ENCODE measurements at places on chromosomes 1 and 21.

DNA sequence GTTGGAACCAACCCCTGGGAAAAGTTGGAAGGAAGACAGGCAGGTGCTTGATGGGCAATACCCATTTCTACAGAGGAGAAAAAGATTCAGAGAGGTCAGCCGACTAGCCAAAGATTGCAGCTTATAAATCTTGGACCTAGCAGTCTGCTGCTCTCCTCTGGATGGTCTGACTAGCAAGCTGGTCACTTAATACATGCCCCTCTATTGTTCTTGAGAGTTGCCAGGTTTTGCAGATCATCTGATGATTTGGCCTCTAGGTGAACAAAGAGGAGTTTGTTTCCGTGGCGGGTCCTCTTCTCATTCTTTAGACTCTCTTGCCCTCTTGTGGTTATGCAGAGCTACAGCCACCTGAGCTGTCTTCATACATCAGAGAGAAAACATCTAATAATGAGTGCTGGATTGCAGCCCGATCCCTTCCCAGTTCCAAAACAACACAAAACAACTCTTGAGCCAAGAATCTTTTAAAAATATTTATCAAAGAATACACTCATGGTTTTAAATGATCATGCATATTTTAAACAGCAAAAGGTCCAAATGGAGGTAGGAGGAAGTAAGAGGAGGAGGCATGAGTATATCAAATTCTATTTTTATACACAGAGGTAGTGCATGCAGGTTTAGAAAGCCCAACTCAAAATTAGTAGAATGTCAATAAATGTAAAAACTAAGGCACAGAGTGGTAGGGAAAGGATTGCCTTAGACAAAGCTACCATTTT is 115.7 kb downstream of the SLC30A10 start:
- no peak overlapping the region for H3K27ac ChIP-seq
- H3K36me3 ChIP-seq: no peaks in the 10 kb centered on the region
- DNase-seq: no peak
- H3K27me3 ChIP-seq: peaks cover 23% of the 10 kb centered on the region
- no peaks in the 10 kb centered on the region for H3K4me1 ChIP-seq
- no peak overlapping the region for H3K4me3 ChIP-seq

DNA sequence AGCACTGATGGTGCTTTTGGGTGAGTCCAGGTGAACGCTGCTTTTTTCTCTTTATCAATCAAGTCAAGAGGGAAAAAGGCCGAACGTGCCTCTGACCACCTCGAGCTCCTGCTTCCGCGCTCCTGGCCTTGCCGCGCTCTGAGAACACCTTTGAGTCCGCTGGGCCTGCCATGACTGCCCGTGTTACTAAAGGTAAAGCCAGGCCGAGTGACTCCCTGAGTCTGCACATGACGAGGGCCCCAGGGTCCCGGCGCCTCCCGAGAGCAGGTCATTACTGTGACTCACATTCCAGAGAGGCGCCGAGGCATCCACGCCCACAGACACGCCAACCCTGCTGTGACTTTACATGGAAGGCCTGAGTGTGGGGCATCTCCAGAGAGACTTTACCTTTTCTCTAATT is 11.1 kb downstream of the POFUT2 start:
- DNase-seq: peak; percentile 58
- no peak overlapping the region for H3K4me3 ChIP-seq

- peak overlapping the region; percentile 38 for H3K27ac ChIP-seq
- H3K4me3 ChIP-seq: peak overlapping the region; percentile 23
- no peaks in the 10 kb centered on the region for H3K36me3 ChIP-seq
- peaks cover 3% of the 10 kb centered on the region for H3K27me3 ChIP-seq
Measured at GRCh38 chr1:41626146-41626545, 141.7 kb upstream of the EDN2 start.

DNA sequence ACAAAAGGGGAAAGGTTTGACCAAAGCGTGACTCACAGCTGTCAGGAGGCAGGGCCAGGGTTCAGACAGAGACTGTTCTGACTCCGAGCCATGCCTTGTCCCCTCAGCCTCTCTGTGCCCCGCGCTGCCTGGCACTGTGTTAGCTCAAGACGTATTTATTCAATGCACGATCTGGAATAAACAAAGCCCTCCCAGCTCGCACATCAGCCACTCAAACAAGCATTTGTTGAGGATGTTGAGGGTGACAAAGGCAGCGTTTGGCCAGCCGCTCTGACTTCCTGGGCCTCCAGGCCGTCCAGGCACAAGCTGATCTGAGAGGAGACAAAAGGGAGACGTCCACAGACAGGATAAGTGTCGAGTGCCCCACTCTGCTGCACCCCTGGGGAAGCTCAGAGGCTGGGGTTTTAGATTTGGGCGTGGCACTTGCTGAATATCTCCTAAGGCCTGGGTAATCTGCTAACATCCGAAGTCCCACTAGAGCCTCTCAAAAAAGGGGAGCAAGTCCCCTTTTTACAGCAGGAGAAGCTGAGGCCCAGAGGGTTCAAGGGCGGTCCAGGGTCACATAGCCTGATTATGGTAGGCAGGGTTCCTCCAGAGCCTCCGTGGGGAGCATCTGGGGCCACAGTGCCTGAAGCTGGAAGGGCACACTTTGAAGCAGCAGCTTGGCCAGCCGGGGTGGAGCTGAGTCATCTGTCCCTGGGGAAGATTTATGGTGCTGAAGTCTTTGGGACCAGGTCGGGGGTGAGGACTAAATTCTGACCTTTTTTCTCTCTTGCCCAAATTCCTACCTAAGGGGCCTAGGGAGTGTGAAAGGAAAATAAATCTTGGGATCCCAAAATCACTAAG is 95.9 kb downstream of the SPSB1 start:
- H3K36me3 ChIP-seq: no peaks in the 10 kb centered on the region
- peaks cover 26% of the 10 kb centered on the region for H3K27me3 ChIP-seq
- H3K4me3 ChIP-seq: no peak overlapping the region

GRCh38 chr1:118649369-118650106 is 338.6 kb downstream of the TBX15 start:
- no peak overlapping the region for H3K27ac ChIP-seq
- DNase-seq: no peak
- H3K4me3 ChIP-seq: no peak overlapping the region
- no peaks in the 10 kb centered on the region for H3K4me1 ChIP-seq
- H3K27me3 ChIP-seq: peaks cover 8% of the 10 kb centered on the region

GRCh38 chr1:161928056-161928455 is 95.6 kb downstream of the OLFML2B start:
- no peak overlapping the region for H3K27ac ChIP-seq
- H3K4me3 ChIP-seq: no peak overlapping the region
- peaks cover 3% of the 10 kb centered on the region for H3K36me3 ChIP-seq
- no peak for DNase-seq
- no peaks in the 10 kb centered on the region for H3K27me3 ChIP-seq

GRCh38 chr1:41404308-41404761 is 43.1 kb downstream of the FOXO6 start:
- H3K27ac ChIP-seq: no peak overlapping the region
- H3K4me1 ChIP-seq: peaks cover 9% of the 10 kb centered on the region
- H3K27me3 ChIP-seq: peaks cover 36% of the 10 kb centered on the region
- no peak overlapping the region for H3K4me3 ChIP-seq
- no peak for DNase-seq
- no peaks in the 10 kb centered on the region for H3K36me3 ChIP-seq

- no peaks in the 10 kb centered on the region for H3K36me3 ChIP-seq
- H3K27ac ChIP-seq: no peak overlapping the region
- no peak overlapping the region for H3K4me3 ChIP-seq
- DNase-seq: no peak
- peaks cover 9% of the 10 kb centered on the region for H3K4me1 ChIP-seq
Measured at GRCh38 chr1:27618341-27619082, 14.6 kb upstream of the AHDC1 start.

DNA sequence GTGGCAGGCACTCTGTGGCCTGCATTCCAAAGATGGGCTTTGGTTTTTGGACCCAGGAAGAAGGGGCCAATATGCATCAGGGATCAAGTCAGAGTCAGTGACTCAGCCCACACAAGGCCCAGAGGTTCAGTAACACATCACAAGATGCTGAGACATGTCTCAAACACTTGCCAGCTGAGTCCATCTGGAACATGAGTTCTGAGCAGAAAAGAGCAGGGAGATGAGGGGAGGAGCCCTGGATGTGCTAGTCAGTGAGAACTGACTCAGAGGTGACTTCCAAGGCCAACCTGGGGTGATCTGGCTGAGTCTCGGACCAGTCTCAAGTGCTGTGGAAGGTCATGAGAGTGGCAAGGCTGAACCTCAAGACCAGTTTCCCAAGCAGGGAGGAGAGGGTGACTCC is 150.1 kb downstream of the CDC7 start:
- peaks cover 8% of the 10 kb centered on the region for H3K4me1 ChIP-seq
- H3K36me3 ChIP-seq: peaks cover 5% of the 10 kb centered on the region
- no peak overlapping the region for H3K27ac ChIP-seq
- H3K4me3 ChIP-seq: no peak overlapping the region

DNA sequence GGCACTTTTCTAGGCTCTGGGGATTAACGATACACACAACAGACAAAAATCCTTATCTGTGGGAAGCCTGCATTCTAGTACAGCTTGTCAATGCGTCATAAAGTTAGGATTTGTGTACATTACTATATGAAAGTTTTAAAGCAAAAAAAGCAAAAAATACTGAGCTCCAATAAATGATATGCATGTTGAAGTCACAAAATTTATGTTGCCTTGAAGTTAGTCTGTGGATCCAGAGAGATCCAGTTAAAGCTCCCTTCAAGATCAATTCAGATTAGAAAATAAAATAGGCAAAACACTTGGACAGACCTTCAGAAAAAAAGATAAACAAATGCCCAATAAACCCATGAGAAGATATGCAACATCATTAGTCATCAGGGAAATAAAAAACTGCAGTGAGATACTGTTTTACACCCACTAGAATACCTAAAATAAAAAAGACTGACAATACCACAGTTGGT is 33.1 kb upstream of the KCNQ4 start:
- no peak overlapping the region for H3K27ac ChIP-seq
- H3K4me1 ChIP-seq: peaks cover 4% of the 10 kb centered on the region
- peaks cover 30% of the 10 kb centered on the region for H3K36me3 ChIP-seq
- no peak overlapping the region for H3K4me3 ChIP-seq

- no peak overlapping the region for H3K4me3 ChIP-seq
- H3K27ac ChIP-seq: peak overlapping the region; percentile 71
- H3K36me3 ChIP-seq: peaks cover 41% of the 10 kb centered on the region
- peaks cover 4% of the 10 kb centered on the region for H3K4me1 ChIP-seq
Measured at GRCh38 chr1:23964790-23965740, 5.4 kb downstream of the PNRC2 start.

GRCh38 chr1:23692308-23692871 is 784 bp downstream of the RPL11 start:
- peaks cover 43% of the 10 kb centered on the region for H3K36me3 ChIP-seq
- peaks cover 41% of the 10 kb centered on the region for H3K4me1 ChIP-seq
- H3K27ac ChIP-seq: peak overlapping the region; percentile 91
- peak overlapping the region; percentile 96 for H3K4me3 ChIP-seq
- H3K27me3 ChIP-seq: no peaks in the 10 kb centered on the region

DNA sequence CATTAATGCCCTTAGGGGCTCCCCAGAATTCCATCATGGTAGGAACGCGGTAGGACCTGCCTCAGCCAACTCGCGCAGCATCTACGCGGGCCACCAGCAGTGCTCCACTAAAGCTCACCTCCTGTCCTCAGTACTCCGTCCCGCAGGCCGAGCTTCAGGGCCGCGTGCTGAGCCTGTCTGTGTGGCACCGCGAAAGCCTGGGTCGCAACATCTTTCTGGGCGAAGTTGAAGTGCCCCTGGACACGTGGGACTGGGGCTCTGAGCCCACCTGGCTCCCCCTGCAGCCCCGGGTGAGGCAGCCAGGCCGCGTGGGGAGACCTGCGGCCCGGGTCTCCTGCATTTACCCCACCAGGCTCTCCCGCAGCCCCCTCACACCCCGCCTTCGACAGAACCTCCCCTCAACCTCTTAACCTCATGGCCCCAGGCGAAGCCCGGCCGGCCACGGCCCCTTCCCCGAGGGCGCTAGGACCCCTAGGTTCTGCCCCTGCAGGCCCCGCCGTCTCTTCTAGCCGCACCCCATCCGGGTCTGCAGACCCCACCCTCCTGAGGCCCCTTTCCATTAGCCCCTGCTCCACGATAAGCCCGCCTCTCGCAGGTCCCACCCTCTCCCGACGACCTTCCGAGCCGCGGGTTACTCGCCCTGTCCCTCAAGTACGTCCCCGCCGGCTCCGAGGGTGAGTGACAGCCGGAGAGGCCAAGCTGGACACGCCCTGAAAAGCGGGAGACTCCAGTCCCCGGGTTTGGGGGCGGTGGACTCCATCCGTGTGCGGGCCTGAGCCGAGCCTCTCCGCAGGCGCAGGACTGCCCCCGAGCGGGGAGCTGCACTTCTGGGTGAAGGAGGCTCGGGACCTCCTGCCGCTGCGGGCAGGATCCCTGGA is 9.1 kb downstream of the SYTL1 start:
- DNase-seq: no peak
- peaks cover 4% of the 10 kb centered on the region for H3K27me3 ChIP-seq
- peaks cover 4% of the 10 kb centered on the region for H3K36me3 ChIP-seq
- H3K4me3 ChIP-seq: peak overlapping the region; percentile 69
- H3K4me1 ChIP-seq: peaks cover 9% of the 10 kb centered on the region

DNA sequence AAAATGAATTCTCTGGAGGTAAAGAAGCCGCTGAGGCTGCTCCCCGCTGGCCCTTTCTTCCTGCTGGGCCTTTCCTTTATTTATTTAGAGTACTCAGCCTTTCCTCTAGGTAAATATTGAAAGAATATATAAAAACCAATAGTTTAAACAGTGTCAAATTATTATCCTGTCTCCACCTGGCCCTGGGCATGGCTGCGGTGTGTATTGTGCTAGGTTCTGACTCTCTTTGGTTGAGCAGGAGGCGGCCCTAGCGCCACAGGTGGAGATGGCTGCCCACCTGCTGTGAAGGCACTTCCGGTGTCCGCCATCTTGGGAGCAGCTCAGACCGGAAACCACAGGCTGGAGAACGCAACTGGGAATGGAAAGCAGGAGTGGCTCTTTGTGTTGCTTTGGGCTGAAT is 29.0 kb upstream of the CLDN14 start:
- DNase-seq: no peak
- H3K27ac ChIP-seq: peak overlapping the region; percentile 9

DNA sequence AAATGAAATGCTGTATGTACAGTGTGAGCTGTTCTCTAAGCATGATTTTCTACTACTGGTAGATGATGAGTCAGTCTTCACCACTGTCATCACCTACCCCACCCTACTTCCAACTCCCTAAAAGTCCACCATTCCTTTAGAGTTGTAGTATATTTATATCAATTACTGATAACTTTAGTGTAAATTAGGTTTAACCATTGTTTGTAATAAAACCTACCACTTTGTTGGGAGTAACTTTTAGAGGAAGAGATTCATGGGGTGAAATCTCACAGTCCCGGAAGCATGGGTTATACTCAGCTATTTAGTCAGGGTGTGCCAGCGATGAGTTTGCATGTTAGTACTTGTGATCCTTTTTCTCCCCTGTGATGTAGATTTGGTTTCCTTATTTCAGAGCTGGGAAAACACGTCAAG is 17.1 kb downstream of the MORC3 start:
- H3K27ac ChIP-seq: peak overlapping the region; percentile 75
- peaks cover 36% of the 10 kb centered on the region for H3K36me3 ChIP-seq
- peaks cover 5% of the 10 kb centered on the region for H3K4me1 ChIP-seq
- no peaks in the 10 kb centered on the region for H3K27me3 ChIP-seq
- no peak overlapping the region for H3K4me3 ChIP-seq

GRCh38 chr1:21590126-21590880 is 78.9 kb downstream of the RAP1GAP start:
- H3K4me1 ChIP-seq: peaks cover 19% of the 10 kb centered on the region
- H3K27ac ChIP-seq: no peak overlapping the region
- no peak for DNase-seq

- H3K27ac ChIP-seq: no peak overlapping the region
- no peak overlapping the region for H3K4me3 ChIP-seq
- H3K4me1 ChIP-seq: no peaks in the 10 kb centered on the region
- no peaks in the 10 kb centered on the region for H3K36me3 ChIP-seq
Measured at GRCh38 chr1:41754540-41754939, 164.2 kb downstream of the HIVEP3 start.

- peaks cover 22% of the 10 kb centered on the region for H3K27me3 ChIP-seq
- DNase-seq: no peak
- no peak overlapping the region for H3K4me3 ChIP-seq
- H3K4me1 ChIP-seq: peaks cover 23% of the 10 kb centered on the region
- H3K36me3 ChIP-seq: no peaks in the 10 kb centered on the region
- no peak overlapping the region for H3K27ac ChIP-seq
Measured at GRCh38 chr1:109652402-109652801, 3.5 kb upstream of the GSTM4 start.

All from type B pancreatic cell (in vitro differentiated cells).